ENCODE measurements at places on chromosomes 4 and X. TPM values are rescaled to one million over a fixed set of nuclear protein-coding genes. Genes with fewer than 3 reads are reported as not detected.

Gene SLC9A7
- 4.0 TPM for polyA plus RNA-seq

Gene NELFA
- polyA plus RNA-seq, result 25.7 TPM

Gene SLC38A5
- polyA plus RNA-seq, result 3.4 TPM

Gene GC
- polyA plus RNA-seq, result 0.26 TPM

Gene SCRG1
- 0.34 TPM for polyA plus RNA-seq

Gene ENAM
- polyA plus RNA-seq, result 5.4 TPM

Gene SYN1
- polyA plus RNA-seq, result 5.6 TPM

Gene RBM46
- polyA plus RNA-seq, result 0.06 TPM

Gene TEX13B
- not detected for polyA plus RNA-seq

Gene SH3RF1
- 35.9 TPM for polyA plus RNA-seq

Gene TEX11
- polyA plus RNA-seq, result 0.08 TPM

Gene DKC1
- 59.8 TPM for polyA plus RNA-seq

Gene BMPR1B
- polyA plus RNA-seq, result 23.6 TPM

- no peak for DNase-seq
Measured at GRCh38 chr4:102400898-102401297, 55.6 kb upstream of the SLC39A8 start.

GRCh38 chr4:188190461-188190860 lies 51.2 kb downstream of the TRIML1 start:
- no peak for DNase-seq

GRCh38 chrX:21972721-21973120 lies 32.2 kb downstream of the SMS start:
- DNase-seq, result no peak

- DNase-seq, result no peak
Measured at GRCh38 chrX:30680618-30681017, 27.4 kb downstream of the GK start.

GRCh38 chr4:32884198-32884597 lies 2164.0 kb downstream of the PCDH7 start:
- DNase-seq, result no peak

GRCh38 chrX:64975491-64975890 lies 759 bp downstream of the ZC4H2 start:
- DNase-seq, result peak; percentile 21

GRCh38 chrX:16120431-16120830 lies 2.9 kb upstream of the GRPR start:
- no peak for DNase-seq

DNA sequence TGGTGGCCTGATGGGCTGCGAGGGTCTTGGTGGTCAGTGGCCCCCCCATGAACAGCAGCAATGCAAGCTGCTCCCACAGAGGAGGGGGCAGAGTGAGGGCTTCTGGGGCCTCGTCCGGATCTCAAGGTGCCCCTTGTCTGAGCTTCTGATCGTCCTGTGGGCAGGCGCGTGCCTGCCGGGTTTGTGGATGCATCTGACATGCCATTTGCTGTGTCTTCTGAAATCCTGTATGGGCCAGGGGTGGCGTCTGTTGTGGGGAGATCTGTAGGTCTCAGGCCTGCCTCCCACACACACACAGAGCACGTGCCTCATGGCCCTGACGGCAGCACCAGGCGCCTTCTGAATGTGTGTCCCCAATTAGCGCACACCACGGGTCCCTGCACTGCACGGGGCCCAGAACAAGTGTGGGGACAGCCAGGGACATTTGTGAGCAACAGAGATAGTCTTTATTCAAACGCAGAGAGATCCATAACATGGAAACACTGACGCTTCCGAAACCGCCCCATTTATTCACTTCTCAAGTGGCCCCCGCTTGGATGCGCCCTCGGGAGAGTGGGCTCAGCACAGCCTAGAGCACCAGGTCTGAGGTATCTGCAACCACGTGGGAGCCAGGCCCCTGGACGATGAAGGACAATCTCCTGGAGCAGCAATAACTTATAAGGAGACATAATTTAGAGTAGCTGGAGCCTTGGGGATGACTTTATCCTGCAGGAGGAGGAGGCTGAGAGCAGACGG lies 5.7 kb downstream of the SPON2 start:
- DNase-seq, result no peak

GRCh38 chr4:1964443-1964842 lies 44.3 kb downstream of the NELFA start:
- DNase-seq, result no peak

GRCh38 chr4:186699298-186699697 lies 24.4 kb downstream of the FAT1 start:
- DNase-seq, result no peak

DNA sequence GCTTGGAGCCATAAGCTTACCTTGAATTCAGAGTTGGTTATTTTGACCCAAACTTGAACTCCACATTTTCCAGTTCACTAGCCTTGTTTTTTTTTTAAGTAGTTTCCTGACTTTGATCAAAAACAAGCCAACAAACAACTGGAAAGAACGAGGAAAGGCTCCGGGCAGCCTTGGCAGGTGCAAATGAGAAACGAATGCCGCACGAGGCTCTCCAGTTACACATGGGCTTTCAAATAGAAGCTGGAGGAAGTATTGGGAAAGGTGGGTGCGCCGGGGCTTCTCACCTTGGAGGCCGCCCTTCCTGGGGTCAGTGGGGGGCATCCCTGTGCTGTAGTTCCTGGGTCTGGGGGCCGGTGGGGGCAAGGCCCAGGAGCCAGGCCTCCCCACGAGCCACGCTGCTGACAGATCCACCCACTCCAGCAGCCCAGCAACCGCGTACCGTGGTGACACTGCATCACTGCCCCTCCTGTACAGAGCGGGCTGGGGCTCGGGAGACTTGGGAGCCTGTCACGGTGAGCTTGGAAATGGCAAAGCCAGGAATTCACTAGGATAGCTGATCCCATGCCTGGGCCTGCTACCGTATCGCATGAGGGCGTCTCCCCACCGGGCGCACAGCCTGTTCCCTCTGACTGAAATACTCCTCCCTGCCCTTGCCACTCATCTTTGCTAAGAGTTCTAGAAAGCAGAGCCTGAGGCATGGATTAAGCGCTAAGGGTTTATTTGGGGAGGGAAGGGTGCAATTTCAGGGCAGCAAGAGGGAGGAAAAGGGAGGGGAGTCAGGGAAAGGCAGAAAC lies 50.9 kb upstream of the ADRA2C start:
- DNase-seq, result no peak

GRCh38 chr4:139746431-139747171 lies 81.0 kb downstream of the MGST2 start:
- DNase-seq, result no peak

DNA sequence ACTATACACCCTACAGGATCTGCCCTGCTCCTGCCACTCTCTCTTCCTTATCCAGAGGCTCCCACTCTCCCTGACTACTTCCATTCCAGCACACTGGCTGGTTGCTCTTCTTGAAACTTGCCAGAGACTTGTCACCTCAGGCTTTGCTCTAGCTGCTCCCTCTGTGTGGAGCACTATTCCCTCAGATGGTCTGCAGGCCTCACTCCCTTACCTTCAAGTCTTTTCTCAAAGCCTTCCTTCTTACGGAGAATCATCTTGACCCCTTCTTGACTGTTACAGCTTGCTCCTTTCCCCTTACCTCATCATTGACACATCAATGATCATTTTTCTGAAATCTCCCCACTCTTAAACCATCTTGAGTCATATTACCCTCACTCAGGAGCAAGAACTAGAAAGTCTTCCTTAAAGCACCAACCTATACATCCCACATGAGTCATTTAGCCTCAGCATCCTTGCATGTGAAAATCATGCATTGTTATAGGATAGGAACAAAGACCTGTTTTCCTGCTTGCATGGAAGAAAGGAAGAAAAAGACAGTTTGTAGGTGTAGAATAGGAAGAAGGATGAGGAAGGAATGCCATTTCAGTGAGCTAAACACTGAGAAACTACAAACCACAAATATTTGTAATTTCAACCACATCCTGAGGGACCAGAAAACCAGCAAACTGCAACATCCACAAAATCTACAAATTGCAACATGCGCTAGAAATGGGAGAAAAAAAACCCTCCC lies 55.7 kb downstream of the ANTXR2 start:
- no peak for DNase-seq

- DNase-seq, result no peak
Measured at GRCh38 chr4:930028-930551, 2.0 kb downstream of the GAK start.

- DNase-seq, result no peak
Measured at GRCh38 chr4:152667781-152668180, 12.0 kb downstream of the TMEM154 start.

DNA sequence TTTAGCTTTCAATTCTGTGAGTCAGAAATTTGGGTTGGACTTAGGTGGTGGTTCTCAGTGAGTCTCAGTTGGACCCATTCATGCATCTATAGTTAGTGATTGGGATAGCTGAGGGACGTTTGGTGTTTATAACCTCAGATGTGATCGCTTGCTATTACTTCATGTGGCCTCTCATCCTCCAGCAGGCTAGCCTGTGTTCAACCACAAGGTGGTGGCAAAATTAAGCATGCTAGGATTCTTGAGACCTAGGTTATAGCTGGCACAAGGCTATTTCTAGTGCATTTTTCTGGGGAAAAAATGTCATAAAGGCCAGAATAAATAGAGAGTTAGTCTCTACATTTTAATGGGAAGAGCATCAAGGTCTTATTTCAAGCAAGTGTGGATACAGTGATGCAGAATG lies 10.9 kb upstream of the GRPR start:
- DNase-seq, result no peak

DNA sequence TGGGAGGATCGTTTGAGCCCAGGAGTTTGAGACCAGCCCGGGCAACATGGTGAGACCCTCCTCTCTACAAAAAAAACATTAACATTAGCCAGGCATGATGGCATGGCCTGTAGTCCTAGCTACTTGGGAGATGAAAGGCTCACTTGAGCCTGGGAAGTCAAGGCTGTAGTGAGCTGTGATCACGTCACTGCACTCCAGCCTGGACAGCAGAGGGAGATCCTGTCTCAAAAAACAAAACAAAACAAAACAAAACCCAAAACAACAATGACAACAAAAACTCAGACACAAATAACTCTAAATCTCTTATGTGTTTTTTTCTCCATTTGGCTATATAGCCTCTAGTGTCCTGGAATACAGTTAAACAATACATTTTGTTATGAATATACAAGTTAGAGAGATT lies 127.3 kb upstream of the STK26 start:
- no peak for DNase-seq

DNA sequence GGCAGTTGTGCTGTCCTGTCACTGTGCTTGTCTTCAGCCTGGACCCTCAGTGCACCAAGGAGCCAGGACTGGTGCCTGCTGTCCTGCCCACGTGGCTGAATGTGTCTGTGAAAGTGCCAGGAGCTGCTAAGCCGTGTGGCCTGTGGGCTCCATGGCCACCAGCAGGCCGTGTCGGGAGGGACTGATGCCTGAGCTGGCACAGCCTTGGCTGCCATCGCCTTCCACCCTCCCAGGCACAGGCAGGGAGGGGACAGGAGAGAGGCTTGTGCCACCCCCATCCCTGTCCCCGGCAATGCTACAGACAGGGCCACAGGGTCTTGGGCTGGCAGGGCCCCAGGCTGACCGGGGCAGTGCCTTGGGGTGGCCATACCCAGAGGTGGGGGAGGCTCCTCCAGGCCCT lies 24.8 kb downstream of the DOK7 start:
- DNase-seq, result no peak

- no peak for DNase-seq
Measured at GRCh38 chrX:155632431-155633100, 19.8 kb upstream of the TMLHE start.

- DNase-seq, result no peak
Measured at GRCh38 chrX:122863067-122863466, 321.0 kb upstream of the GRIA3 start.

GRCh38 chrX:17266136-17266535 lies 108.9 kb upstream of the NHS start:
- no peak for DNase-seq

DNA sequence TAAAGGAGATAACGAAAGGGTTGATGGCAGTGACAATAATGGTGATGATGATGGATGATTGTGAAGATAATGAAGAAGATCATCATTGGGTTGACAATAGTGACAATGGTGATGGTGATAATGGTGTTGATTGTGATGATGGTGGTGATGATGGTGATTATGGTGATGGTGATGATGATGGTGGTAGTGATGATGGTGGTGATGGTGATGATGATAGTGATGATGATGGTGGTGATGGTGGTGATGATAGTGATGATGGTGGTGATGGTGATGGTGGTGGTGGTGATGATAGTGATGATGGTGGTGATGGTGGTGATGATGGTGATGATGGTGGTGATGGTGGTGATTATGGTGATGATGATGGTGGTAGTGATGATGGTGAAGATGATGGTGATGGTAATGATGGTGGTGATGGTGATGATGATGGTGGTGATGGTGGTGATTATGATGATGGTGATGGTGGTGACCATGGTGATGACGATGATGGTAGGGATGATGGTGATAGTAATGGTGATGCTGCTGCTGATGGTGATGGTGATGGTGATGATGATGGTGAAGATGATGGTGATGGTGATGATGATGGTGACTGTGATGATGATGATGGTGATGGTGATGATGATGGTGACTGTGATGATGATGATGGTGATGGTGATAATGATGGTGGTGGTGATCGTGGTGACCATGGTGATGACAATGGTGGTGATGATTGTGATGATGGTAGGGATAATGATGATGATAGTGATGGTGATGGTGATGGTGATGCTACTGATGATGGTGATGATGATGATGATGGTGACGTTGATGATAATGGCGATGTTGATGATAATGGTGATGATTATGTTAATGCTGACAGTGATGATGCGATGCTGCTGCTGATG lies 61.6 kb upstream of the NKX1-1 start:
- DNase-seq, result no peak

DNA sequence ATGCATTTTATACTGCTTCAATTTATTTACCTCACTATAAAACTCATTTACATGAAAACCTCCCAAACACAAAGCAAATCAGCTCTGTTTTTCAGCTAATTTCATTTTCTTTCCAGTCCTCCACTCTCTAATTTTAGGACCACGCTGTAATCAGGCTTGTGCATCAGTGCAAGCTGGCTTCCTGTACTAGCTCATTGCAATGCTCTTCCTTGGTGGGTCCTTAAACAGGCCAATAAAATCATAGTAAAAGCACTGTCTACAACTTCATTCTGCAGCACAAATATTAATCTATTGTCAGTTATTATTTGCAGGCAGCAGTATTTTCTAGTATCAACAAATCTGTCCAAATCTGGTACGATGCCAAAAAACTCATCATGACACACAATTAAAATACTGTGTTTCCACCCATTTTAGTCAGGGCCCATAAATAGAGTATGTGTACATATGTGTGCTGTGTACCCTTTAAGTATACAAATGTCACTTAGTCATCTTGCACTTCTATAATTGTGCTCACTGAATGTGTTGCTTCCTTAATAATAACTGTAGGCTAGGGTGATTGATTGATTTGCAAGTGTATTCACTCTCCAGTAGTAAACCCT lies 178.2 kb upstream of the HCCS start:
- DNase-seq, result no peak

- DNase-seq, result no peak
Measured at GRCh38 chr4:167143018-167143417, 91.3 kb downstream of the SPOCK3 start.

DNA sequence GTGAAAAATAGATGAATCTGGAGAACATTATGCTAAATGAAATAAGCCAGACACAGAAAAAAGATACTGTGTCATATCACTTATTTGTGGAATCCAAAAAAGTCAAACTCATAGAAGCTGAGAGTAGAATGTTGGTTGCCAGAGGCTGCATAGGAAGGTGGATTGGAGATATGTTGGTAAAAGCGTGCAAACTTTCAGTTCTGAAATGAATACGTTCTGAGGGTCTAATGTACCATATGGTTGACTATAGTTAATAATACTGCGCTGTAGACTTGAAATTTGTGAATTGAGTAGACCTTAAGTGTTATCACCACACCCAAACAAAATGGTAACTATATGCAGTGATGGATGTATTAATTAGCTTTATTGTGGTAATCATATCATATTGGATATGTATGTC lies 45.0 kb upstream of the UPRT start:
- DNase-seq, result no peak

GRCh38 chr4:168612450-168613135 lies 115.7 kb downstream of the PALLD start:
- no peak for DNase-seq

All from left renal cortex interstitium (tissue), 4 donors.